Mesangial cell (primary cell): ENCODE measurements at places on chromosomes 2 and 18. TPM values are rescaled to one million over a fixed set of nuclear protein-coding genes. Genes with fewer than 3 reads are reported as not detected.

The FOXI3 gene
- total RNA-seq = not detected in 2 replicates

The EPAS1 gene
- total RNA-seq = 5.7 and 33.5 TPM in 2 replicates

The VAMP8 gene
- 26.7 and 34.1 TPM in 2 replicates for total RNA-seq

The SULT1C2 gene
- 1.5 and 7.7 TPM in 2 replicates for total RNA-seq

The PLB1 gene
- 0.81 and 2.9 TPM in 2 replicates for total RNA-seq

The RAD51AP2 gene
- under 0.01 TPM in 1 of 2 replicates, not detected in the other for total RNA-seq

The SYT4 gene
- total RNA-seq = not detected in 2 replicates

The LYPD1 gene
- 158 and 161 TPM in 2 replicates for total RNA-seq

The PTPRN gene
- total RNA-seq = 0.49 and 0.63 TPM in 2 replicates

The GPR75 gene
- total RNA-seq = 0.98 and 1.1 TPM in 2 replicates

The LIPG gene
- total RNA-seq = 22.2 and 54.6 TPM in 2 replicates

The SERPINB13 gene
- not detected in 2 replicates for total RNA-seq

The NCL gene
- 50.1 and 106 TPM in 2 replicates for total RNA-seq

The RSAD2 gene
- total RNA-seq = 0.25 TPM in 1 of 2 replicates, not detected in the other
